ENCODE measurements at places on chromosomes 4 and X. TPM values are rescaled to one million over a fixed set of nuclear protein-coding genes. Genes with fewer than 3 reads are reported as not detected.

FDCSP gene
- 0.18 TPM for polyA plus RNA-seq

- DNase-seq = no peak
Observed at GRCh38 chr4:24778464-24779225, 16.7 kb upstream of the SOD3 start.

DNA sequence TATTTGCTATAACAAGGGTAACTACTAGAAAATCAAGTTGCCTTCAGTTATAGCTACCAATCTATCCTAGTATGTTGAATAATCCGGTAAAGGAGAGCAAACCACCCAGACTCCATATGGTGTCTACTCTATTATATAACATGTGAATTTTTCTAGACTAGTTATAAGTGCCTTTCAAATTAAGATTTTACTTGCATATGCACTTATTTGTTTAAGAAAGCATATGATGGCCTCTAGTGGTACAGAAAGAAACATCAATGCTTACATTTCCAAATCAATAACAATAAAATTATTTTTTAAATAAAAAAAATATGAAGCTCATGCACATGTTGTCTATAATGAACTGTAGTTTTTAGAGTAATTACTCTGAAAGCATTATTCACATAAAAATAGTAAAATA lies 1516.4 kb upstream of the PABPC4L start:
- DNase-seq = no peak

CT45A3 gene
- not detected for polyA plus RNA-seq

RNF175 gene
- 1.1 TPM for polyA plus RNA-seq

GRCh38 chrX:119579414-119579813 lies 5.1 kb downstream of the UBE2A start:
- DNase-seq = no peak

DNA sequence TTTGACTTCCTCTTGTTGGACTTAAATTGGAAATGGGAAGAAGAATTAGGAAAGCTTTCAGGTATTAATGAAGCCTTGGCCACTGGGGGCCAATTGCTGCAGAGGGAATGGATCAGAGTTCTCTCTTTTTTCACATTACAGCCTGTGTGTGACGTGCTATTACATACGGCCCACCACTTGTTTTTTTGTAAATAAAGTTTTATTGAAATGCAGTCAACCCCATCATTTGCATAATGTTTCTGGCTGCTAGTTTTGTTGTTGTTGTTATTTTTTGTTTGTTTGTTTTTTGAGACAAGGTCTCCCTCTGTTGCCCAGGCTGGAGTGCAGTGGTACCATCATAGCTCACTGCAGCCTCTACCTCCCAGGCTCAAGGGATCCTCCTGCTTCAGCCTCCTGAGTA lies 98.4 kb downstream of the ASMT start:
- DNase-seq = no peak

- DNase-seq = peak; percentile 31
Observed at GRCh38 chr4:38856524-38857337, at the start of gene TLR6. Gene TLR6 (minus strand): TSS chr4:38856817. CDS start chr4:38829473, 27,344 bp downstream.

GRCh38 chr4:5156682-5157081 lies 105.4 kb downstream of the STK32B start:
- no peak for DNase-seq

DNA sequence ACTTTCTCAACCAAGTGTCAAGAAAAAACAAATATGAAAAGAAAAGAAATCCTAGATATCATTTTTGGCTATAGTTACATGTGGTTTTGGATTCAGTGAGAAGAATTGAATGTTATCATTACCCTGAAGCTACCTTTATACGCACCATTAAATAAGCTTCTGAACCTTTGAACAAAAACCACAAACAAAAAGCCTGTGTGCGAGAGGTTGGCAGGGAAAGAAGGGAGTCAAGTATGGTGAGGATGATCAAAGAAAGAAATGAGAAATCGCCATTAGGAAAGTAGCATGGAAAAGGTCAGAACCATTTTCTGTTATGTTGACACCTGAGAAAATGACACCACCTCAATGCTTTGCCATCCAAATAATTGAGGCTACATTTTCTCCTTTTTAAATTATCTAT lies 1.2 kb upstream of the SLC7A11 start:
- DNase-seq = no peak

CT45A6 gene
- polyA plus RNA-seq = not detected

DNA sequence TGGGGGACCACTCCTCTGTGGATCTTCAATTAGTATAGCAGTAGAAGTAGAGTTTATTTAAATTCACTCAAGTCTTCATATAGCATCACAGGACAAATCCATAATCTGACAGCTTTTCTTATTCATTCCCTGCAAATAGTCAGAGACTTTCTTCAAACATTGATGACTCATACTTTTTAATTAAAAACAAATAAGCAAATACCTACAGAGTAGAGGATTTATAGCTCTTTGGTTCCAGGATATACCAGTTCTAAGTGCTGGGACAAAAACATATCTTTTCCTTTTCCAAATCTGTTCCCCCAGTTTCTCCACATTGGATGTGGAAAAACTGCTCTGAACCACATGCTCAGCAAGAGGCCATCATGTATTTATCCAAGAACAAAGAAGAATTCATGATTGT lies 24.1 kb downstream of the EMCN start:
- DNase-seq = no peak

DNA sequence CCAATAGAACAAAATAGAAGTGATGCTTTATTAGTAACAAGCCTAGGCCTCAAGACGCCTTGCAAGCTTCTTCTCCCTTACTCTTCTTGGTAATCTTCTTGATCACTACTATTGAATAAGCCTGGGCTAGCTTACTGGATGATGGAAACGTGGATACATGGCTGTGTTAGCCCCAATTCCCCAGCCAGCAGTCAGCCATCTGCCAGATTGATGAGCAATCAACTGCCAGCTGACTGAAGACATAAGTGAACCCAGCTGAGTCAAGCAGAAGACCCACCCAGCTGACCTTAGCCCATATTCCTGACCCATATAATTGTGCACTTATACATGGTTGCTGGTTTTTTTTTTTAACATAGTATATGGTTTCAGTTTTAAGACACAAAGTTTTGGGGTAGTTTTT lies 130.4 kb downstream of the DHX15 start:
- DNase-seq = no peak

DNA sequence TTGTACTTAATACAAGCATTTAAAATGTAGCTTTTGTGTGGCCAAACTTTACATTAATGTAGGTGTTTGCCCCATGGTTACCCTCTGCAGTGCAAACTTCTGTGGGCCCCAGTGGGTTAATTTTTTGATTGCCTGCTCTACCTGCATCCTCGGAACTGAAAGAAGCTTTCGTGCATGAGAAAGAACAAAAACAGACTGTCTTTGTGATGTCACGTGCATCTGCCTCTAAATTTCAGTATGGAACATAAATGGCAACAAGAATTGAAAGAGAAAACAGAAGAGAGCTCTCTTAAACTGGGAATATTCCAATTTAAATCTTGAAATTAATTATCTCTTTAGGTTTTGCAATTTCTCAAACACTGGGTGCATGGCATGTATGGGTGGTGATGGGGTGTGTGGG lies 182.4 kb upstream of the LCORL start:
- DNase-seq = no peak

DNA sequence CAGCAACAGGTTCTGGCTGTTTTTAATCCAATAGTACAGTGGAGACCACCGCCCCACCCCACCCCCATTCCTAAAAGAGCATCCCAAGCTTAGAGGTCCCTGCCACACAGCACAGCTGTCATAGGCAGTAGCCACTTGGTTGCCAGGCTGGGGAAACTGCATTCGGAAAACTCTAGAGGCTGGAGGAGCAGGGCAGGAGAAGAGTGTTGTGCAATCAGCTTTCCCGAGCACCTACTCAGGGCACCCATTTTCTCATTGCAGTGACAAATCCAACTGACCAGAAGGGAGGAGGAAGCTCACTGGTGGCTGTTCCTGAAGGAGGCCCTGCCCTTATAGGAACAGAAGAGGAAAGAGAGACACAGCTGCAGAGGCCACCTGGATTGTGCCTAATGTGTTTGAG lies 1.1 kb downstream of the CXCL1 start:
- no peak for DNase-seq

- no peak for DNase-seq
Observed at GRCh38 chr4:170497689-170498088, 407.9 kb upstream of the AADAT start.

PAK3 gene
- polyA plus RNA-seq = 2.2 TPM

- DNase-seq = peak; percentile 94
Observed at GRCh38 chr4:147361726-147362125, 119.2 kb upstream of the EDNRA start.

DNA sequence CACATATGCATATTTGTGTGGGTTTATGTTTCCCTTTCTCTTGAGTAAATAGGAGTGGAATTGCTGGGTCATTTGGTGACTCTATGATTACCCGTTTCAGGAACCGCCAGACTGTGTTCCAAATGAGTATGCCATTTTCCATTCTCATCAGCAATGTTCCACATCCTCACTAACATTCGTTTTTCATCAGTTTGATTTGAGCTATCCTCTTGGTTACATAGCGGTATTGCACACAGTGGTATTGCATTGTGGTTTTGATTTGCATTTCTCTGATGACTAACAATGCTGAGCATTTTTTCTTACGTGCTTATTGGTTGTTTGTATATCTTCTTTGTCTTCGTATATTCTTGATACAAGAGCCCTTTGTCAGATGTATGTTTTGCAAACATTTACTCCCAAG lies 218.0 kb upstream of the AMOT start:
- no peak for DNase-seq

GRCh38 chr4:102560115-102560514 lies 59.0 kb downstream of the NFKB1 start:
- peak; percentile 39 for DNase-seq

- DNase-seq = no peak
Observed at GRCh38 chrX:150663073-150663472, 30.1 kb upstream of the MTMR1 start.

DNA sequence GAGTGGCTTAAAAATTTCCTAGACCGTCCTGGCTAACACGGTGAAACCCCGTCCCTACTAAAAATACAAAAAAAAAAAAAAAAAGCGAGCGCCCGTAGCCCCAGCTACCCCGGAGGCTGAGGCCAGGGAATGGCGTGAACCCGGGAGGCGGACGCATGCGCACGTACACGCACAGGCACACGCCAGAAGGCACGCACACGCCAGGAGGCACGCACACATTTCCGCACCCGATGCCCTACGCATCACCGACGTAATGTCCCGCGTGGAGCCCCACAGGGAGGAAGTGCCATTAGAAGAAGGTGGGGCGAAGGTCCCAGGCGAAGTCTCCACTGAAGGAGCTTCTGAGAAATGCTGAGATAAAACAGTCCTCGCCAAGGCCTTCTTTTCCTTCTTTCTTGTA lies 41.4 kb downstream of the NLGN4X start:
- DNase-seq = peak; percentile 1

DNA sequence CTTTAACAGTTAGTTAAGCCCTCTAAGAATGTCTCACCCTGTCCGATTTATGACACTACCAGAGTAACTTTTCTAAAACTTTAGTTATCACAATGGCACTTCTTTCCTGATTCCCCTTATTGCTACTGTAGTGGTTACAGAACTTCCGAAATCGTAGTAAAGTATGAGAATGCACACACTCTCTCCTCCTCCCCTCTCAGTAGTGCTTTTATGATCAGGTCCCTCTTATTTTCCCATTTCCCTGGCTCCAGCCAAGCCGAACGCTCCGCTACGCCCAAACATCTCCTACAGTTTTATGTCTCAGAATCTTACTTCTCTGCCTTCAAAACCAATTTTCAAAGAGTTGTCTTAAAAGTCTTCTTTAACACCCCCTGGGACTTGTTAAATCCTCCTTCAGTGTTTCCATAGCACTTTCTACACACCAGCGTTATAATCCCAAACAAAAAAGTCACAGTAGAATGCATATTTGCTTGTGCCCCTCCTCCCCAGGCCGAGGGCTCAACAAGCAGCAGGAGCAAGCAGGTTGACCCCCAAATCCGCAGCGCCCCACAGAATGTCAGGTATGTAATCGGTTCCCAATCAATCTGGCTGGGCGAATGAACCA lies 671 bp downstream of the HPF1 start:
- DNase-seq = no peak

GRCh38 chr4:142812091-142812490 lies 34.0 kb downstream of the INPP4B start:
- no peak for DNase-seq

SMARCA1 gene
- polyA plus RNA-seq = 43.9 TPM

GJB1 gene
- 64.0 TPM for polyA plus RNA-seq

DNA sequence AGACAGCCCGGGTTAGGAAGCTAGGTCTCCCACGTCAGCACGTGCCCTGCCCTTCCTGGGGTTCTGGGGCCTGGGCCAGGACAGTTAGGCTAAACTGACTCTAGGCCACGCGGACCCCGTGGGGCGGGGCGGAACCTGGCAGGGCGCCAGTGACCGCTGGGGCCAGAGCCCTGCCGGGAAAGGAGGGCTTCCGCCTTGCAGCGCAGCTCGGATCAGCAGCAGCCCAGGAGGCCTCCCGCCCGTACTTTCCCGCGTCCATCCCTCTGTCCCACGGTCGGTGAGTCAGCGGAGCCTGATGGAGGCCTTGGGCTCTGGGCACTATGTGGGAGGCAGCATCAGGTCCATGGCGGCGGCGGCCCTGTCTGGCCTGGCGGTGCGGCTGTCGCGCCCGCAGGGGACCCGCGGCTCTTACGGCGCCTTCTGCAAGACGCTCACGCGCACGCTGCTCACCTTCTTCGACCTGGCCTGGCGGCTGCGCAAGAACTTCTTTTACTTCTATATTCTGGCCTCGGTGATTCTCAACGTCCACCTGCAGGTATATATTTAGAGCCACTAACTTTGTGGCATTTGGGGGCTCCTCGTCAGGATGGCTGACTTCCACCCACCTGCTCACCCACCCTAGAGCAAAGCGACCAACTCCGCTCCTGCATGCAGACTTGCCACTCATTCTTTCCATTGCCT lies at the start of gene SMIM10:
Gene SMIM10, plus strand, starts transcription at position 191 of the 681 bp plus-strand sequence. Its CDS starts 105 bp downstream, at position 296.
- DNase-seq = peak; percentile 65

CXorf65 gene
- 1.1 TPM for polyA plus RNA-seq

CLIC2 gene
- 6.0 TPM for polyA plus RNA-seq

- peak; percentile 58 for DNase-seq
Observed at GRCh38 chr4:168562041-168562571, 65.3 kb downstream of the PALLD start.

ZMAT1 gene
- 18.4 TPM for polyA plus RNA-seq

DNA sequence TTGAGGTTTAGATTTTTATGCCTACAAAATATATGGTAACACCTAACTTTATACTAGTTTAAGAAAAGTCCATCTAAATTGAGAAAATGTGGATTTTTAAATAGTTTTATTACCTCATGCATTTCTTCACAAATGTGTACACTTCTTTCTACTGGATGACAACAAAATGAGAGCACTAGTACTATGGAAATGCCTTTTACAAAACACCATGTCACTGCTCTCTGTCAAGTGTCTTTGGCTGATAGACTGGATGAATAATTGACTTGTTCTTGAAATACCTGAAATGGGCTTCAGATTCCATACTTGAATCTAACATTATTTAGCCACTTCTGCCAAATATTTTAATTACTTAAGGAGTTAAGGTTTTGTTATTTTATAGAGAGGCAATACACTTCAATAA lies 49.5 kb downstream of the AMELX start:
- no peak for DNase-seq
